Stimulated activated CD4-positive, alpha-beta T cell treated with anti-CD3 and anti-CD28 coated beads, TNF-alpha, amount 100 ng/mL, for 24 hours (primary cell): ENCODE measurements at places on chromosomes 3 and 15.

- DNase-seq = no peak
Observed at GRCh38 chr3:132079147-132079546, 44.3 kb upstream of the CPNE4 start.

GRCh38 chr15:35557544-35557943, 11.6 kb upstream of the DPH6 start:
- DNase-seq = no peak

DNA sequence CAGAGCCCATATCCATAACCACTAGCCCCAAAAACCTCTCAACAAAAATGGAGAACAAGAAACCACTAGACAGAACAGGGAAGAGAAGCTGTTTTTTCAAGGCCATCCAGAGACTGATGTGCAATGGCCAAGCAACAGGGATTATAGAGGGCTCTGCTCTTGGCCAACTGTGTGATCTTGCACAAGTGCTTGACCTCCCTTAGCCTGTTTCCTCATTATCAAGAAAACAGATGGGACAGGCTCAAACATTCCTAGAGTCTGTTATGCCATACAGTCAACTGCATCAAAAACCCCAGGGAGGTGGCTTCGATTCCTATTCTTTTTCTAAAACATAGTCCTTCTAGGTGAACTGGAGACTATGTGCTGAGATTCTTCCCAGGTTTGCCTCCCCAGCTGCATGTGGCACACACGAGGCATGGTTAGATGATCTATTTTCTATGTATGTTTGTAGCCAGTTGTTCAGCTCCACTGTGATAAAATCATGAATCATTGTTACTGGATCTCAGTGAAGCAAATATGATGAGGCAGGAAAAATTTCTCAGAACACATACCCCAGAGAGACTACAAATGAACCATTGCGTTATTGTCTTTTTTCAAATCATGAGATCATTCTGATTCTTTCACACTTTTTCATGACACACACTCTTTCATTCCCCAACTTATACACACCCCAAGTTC, 132.9 kb upstream of the TGFBR2 start:
- no peak for DNase-seq

GRCh38 chr3:5799398-5799797, 611.9 kb downstream of the EDEM1 start:
- no peak for DNase-seq

DNA sequence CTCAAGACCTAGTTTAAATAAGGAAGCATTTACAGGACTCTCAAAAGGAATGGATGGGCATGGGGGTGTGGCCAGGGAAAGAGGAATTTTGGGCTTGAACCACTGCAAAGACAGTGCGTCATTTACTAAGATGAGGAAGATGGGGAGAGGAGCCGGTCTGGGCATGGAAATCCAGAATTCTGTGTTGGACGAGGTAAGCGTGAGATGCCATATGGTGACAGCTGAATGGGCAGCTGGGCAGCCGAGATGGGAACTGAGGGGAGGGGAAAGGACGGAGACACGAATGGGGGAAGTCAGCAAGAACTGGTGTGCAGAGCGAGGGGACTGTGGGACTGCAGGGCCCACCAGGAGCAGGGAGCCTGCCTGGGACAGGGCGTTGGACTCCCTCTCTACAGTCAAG, 24.2 kb downstream of the TMEM44 start:
- no peak for DNase-seq
